Peyer's patch (tissue), 4 donors: ENCODE measurements at places on chromosomes 16 and 17. TPM values are rescaled to one million over a fixed set of nuclear protein-coding genes. Genes with fewer than 3 reads are reported as not detected.

DNA sequence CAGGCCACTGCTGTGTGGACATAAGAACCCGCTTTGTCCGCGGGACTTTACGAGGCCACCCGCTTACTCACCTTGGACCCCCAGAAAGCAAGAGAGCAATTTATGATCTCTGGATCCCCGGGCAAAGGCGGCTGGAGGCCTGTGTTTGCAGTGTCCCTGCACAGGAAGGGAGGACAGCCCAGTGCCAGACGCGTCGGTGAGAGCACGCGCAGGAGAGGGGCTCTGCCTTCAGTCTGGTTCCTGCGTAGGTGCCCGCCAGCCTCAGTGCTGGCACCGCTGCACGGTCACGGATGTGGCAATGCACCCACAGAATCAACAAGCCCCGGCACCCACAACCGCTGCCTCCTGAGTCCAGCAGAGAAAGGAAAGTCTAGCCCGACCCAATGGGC, 248.4 kb downstream of the C16orf95 start:
- no peaks in the 10 kb centered on the region for H3K4me1 ChIP-seq
- no peak for DNase-seq
- no peaks in the 10 kb centered on the region for H3K27me3 ChIP-seq
- H3K27ac ChIP-seq: no peak overlapping the region

- no peak overlapping the region for H3K27ac ChIP-seq
- H3K4me3 ChIP-seq: no peak overlapping the region
- H3K36me3 ChIP-seq: no peaks in the 10 kb centered on the region
- DNase-seq: no peak
Measured at GRCh38 chr16:9060225-9060624, 31.2 kb upstream of the HAPSTR1 start.

DNA sequence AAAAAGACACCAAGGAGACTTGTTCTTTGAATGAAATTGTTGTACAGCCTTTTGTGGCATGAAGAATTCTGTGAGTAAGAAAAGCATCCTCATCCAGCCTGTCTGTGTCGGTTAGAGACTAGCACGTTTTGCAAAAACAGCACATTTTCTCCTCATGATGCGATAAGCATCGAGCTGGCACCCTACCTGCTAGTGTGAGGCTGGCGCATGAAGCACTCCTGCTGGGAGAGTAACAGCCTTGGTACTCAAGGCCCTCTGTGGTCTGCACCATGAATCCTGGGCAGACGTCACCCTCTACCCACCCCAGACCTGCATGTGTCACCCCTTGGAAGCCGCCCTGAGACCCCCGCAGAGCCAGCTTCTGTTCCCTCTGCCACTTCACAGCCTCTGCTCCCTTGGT, 92.6 kb upstream of the TMEM132E start:
- no peak for DNase-seq
- no peaks in the 10 kb centered on the region for H3K4me1 ChIP-seq
- no peaks in the 10 kb centered on the region for H3K36me3 ChIP-seq
- H3K27ac ChIP-seq: no peak overlapping the region
- H3K27me3 ChIP-seq: no peaks in the 10 kb centered on the region

GRCh38 chr17:76635659-76636360, 7.7 kb downstream of the ST6GALNAC1 start:
- no peaks in the 10 kb centered on the region for H3K4me1 ChIP-seq
- DNase-seq: peak; percentile 0
- no peak overlapping the region for H3K4me3 ChIP-seq
- H3K27me3 ChIP-seq: no peaks in the 10 kb centered on the region
- no peak overlapping the region for H3K27ac ChIP-seq

DNA sequence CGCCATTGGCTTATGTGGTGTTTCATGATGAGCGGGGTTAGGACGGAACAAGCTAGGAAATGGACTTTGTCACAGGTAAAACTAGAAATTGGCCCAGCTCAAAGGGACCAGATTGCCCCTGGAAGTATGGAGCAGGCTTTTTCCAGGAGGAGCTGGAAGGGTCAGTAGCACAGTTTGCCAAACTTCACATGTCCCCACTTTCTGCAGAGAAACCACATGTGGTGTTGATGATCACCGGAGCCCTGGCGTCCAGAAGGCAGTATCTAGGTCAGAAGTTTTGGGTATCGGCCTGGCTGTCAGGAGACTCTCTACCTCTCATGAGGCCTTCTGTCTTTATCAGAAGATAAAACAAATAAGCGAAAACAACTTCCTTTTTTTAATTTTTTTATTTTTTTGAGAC, 248.5 kb downstream of the SOX9 start:
- H3K4me1 ChIP-seq: no peaks in the 10 kb centered on the region
- H3K4me3 ChIP-seq: no peak overlapping the region
- H3K36me3 ChIP-seq: no peaks in the 10 kb centered on the region
- no peak for DNase-seq
- H3K27me3 ChIP-seq: no peaks in the 10 kb centered on the region

GRCh38 chr17:4463818-4464476, 30.2 kb downstream of the SPNS3 start:
- H3K27ac ChIP-seq: no peak overlapping the region
- H3K4me3 ChIP-seq: no peak overlapping the region

DNA sequence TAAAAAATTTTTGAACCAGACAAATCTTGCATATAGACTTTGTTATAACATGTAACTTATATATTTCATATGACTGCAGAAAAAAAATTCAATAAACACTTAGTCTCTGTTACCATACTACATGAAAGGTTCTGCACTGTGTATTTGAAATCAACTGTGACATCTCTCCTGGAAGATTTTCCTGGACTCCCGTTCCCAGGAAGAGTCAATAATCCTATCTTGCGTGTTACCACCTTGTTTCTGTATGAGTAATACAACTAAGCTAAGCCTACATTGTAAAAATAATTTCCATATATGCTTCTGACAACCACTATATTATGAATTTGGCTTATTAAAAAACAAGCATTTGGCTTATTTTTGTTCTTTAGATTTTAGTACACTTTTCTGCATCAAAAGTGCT, 665.6 kb upstream of the SOX9 start:
- H3K27ac ChIP-seq: no peak overlapping the region
- no peak overlapping the region for H3K4me3 ChIP-seq
- H3K27me3 ChIP-seq: no peaks in the 10 kb centered on the region
- DNase-seq: no peak
- H3K4me1 ChIP-seq: no peaks in the 10 kb centered on the region

GRCh38 chr17:10229181-10229580, 30.8 kb upstream of the GAS7 start:
- H3K36me3 ChIP-seq: no peaks in the 10 kb centered on the region
- H3K4me3 ChIP-seq: no peak overlapping the region
- DNase-seq: no peak
- H3K4me1 ChIP-seq: no peaks in the 10 kb centered on the region

- no peaks in the 10 kb centered on the region for H3K4me1 ChIP-seq
- no peak overlapping the region for H3K4me3 ChIP-seq
- DNase-seq: no peak
- no peak overlapping the region for H3K27ac ChIP-seq
- H3K27me3 ChIP-seq: no peaks in the 10 kb centered on the region
- no peaks in the 10 kb centered on the region for H3K36me3 ChIP-seq
Measured at GRCh38 chr16:14389359-14389758, 240.7 kb downstream of the PARN start.

GRCh38 chr17:56313201-56313600, 159.9 kb downstream of the ANKFN1 start:
- no peaks in the 10 kb centered on the region for H3K27me3 ChIP-seq
- no peaks in the 10 kb centered on the region for H3K4me1 ChIP-seq
- no peak overlapping the region for H3K27ac ChIP-seq
- H3K4me3 ChIP-seq: no peak overlapping the region
- no peak for DNase-seq
- H3K36me3 ChIP-seq: no peaks in the 10 kb centered on the region

The KCTD11 gene
- total RNA-seq: 8.9 TPM

The MYLK3 gene
- not detected for total RNA-seq

The WRAP53 gene
- 9.3 TPM for total RNA-seq
